ENCODE measurements at places on chromosomes 1 and 21.

GRCh38 chr1:118302145-118302544 is 117.1 kb upstream of the SPAG17 start:
- DNase-seq = no peak

- no peak for DNase-seq
These were observed 6.4 kb upstream of the SMPDL3B start for GRCh38 chr1:27928216-27928954.

DNA sequence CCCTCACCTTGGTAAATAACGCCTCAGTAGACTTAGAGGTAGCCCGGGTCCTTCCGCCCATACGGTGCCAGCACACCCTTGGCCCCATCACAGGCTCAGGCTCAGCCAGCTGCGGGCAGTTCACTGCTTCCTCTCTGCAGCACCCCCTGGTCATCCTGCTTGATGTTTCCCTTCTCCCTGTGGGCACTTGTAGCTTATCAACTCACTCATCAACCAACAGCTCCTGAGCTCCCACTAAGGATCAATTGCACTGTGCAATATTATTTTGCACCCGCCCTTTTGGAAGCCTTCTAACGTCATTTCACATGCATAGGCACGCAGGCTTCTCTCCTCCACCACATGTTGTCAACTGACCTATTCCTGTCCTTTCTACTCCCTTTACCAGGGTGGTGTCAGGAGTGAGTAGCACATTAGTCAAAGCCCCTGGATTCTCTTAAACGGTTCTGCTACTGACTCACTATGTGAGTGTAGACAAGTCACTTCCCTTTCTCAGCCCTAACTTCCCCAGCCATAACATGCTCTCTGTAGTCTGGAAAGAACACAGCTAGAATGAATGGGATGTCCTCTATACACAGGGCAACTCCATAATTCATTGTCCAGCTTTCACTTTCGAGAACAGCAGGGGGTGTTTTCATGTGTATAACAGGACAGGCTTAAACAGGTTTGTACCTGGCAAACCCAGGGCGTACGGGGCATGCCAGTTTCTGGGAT is 47.1 kb upstream of the IRF2BP2 start:
- no peak for DNase-seq

DNA sequence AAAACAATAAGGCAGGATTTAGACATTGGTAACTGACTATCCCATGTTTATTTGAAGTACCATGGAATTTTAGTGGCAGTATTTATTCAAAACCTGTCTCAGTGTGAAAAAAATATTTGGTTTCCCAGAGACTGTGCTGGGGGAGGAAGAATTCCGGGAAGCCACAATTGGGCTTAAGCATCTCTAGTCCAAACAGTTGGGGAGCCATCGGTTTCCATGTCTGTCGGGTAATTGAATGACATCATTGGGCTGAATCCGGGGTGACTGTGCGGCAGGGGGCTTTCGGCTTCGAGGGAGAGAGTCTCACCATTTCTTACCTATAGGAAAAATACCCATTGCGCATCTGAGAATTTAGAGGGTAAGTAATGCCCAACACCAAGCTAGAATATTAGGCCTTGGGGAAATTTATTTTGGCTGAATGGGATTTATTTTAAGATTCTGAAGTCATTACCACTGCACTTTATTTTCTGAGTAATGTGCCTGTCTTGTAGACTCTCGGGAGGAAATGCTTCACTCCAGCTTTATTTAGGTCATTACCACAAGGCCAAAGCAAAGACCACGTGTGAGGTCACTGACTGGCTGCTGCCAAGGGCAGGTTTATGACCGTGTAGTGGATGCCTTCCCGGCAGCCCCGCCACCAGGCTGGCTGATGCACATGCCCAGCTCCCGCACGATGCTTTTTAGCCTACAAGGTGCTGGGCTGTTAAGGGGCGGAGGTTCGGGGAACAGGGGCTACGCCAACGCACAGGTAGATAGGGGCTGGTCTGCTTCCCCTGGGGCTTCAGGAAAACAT is 23.1 kb upstream of the UMODL1 start:
- DNase-seq = no peak

DNA sequence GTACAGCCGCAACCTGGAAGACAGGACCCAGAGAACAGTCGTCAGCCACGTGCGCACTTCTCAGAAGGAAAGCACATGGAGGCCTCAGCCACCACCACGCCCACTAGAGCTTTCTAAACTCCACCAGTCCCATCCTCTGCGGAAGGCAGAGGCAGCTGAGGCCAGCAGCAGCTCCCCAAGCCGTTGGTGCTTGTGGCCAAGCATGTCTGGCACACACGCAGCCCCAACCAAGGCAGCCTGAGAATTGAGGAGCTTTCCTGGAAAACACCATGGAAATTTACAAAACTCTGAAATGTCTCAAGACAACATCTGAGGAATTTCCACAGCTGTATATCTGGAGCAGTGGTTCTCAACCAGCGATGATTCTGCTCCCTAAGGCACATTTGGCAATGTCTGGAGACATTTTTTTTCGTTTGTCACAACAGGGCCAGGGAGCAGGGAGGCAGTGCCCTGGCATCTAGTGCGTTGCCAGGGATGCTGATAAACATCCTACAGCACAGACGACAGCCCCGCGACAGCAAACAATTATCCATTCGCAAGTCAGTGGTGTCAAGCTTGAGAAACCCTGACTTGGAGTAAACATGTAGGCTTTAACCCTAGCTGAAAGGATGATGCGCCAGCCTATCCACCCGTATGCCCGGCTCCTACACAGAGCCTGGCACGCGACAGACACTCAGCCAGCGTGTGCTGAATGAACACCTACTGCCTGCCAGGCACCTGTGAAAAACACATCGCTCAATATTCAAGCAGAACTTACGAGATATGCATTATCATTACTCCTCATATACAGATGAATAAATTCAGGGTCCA is 24.7 kb downstream of the NPHP4 start:
- DNase-seq = no peak

GRCh38 chr1:77623066-77623465 is 59.4 kb downstream of the ZZZ3 start:
- no peak for DNase-seq

DNA sequence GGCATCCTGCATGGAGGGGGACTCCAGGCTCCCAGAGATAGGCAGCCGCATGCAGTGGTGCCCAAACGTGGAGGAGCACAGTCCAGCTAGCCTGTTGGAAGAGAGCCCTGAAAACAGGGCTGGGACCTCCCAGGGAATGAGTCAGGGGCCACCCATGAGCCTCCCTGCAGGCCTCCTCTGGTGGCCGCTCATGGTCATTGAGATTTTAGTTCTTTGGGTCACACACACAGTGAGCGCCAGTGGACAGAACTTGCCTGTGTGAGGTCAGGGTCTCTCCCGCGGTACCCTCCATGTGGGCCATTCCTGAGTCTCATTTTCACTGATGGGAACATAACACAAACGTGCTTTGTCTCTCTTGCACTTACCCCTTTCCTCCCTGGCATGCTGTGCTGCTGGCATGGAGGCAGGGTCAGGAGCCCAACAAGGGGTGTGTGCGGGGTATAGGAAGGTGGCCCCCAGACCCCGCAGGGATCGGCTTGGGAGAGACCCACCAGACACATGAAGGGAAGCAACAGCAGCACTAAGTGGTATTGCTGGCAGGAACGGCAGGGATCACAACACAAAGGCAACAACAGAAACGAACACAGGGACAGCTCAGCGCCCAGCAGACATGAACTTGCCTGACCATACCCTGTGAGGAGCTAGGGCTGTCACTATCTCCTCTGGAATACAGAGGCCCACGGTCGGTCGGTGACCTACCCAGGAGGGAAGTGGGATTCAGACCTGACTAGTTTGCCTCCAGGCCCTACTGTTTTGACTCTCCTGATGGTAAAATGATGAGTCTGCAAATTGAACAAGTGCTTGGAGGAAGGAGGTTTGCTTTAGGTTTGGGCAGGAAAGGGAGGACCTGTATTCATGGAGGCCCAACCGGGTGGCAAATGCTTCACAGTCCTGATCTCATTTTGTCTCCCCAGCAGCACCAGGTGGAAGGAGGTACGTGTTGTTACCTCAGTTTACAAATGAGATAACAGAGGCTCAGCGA is 31.8 kb downstream of the ABCG1 start:
- no peak for DNase-seq
